ENCODE measurements at places on chromosomes 12 and 14.

DNA sequence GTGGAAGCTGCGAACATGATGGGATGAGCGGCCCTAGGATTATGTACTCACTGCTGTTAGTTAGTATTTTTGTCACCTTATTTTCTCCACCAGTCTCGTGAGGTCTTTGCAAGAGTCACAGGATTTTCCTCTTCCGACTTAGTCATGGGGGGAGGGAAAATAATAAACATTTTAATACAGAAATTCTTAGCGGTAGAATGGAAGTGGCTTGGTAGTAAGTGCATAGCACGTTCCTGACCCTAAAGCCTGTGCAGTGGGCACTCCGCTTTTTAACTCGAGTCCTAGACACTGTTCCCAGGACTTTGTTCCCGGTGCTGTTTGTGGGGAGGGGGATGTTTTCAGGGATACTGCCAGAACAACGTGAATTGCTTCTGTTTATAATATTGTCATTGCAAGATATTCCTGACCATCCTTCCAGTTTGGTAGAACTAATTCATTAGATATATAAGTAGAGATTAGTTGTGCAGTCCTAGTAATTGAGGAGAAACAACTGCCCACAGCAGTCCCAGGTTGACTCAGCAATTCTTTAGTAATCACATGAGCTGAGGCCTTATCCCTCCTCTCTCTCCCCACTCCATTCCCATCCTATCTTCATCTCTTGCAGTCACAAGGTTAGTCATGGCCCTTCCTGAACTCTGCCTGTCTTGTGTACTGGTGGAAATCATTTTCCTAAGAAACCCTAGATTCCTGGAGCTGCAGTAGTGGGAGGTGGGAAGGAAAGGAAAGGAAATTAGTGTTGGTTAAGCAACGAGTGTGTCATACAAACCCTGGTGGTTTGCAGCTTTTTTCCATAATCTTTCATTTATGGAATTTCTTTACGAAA, 799 bp downstream of the SLC38A6 start:
- DNase-seq, result no peak

DNA sequence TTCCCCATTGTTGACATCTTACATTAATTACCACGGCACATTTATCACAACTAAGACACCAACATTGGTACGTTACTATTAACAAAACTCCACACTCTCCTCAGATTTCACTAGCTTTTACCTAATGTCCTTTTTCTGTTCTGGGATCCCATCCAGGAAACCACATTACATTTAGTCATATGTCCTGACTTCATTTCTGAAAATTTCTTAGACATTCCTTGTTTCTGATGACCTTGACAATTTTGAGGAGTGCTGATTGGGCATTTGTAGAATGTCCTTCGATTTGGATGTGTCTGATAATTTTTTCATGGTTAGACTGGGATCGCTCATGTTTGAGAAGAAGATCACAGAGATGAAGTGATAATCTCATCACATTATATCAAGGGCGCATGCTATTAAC, 34.6 kb upstream of the ACSM4 start:
- DNase-seq, result no peak

GRCh38 chr12:71721783-71722505, 32.7 kb upstream of the RAB21 start:
- no peak for DNase-seq

GRCh38 chr14:62006116-62006731, 244.0 kb downstream of the SNAPC1 start:
- DNase-seq, result no peak

DNA sequence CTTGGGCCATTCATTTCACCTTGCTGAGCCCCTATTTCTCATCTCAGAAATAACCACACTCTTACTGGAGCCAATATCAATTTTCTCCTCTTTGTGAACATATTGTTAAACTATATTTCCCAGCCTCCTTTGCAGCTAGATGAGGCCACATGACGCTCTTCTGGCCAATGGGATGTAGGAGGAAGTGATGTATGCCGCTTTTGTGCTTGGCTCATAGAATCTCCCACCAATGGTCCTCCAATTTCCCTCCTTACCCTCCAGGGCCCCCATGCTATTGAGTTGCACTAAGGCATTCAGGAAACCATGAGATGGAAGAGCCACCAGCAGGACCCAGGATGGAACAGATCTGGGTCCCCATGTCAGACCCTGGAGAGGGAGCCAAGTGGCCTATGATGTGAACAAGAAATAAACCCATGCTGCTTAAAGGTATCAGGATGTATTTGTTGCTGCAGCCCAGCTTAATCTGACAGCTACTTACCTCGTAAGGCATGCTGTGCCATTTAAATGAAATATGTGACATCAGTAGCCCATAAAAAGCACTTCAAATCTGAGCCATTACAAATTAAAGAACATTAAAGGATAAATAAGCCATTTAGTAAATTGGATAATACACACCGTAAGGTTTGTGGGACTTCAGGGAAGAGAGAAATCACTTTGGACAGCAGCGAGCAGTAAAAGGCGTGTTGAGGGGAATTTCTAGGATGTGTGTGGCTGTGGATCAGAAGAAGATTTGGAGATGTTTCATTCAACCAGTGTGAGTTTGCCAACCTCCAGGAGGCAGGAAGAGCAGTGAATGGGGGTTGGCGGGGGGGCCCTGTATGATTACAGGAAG, 24.4 kb upstream of the BDKRB2 start:
- no peak for DNase-seq

DNA sequence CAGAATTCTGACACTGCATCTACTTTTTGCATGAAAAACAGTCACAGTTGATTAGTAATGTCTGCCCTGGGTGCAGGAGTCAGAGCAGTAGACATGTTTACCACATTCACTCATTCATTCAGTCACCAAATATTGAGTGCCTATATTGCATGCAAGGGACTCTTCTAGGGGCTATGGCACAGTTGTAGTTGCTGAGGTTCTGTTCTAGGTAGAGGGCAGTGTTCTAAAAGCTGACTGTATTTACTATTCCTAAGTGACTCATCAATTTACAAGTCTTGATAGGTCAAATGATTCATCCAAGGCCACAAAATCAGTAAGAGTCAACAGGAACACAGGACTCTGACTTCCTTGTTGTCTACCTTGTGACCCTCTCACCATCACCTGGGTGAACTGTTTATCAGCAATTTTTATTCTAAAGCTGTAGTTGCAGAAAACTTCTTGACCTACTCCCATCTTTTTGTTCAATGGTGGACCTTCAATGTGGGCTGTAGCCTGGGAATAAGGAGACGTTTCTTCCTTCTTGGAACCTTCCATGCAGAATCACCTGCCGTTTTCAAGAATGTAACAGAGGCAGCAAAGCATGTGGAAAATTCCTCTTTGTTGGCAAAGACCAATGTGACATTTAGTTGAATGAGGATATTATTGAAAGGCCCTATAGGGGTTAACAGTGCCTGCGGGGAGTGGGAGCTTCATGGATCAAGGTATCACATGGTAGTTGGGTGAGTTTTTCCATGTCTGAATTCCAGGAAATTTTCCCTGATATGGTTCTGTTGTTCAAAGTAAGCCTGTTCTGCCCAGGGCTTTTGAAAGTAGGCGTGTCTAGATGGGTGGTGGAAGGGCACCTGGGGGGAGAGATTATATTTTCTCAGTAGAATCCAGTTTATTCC, 223.2 kb downstream of the KTN1 start:
- DNase-seq, result peak; percentile 4

DNA sequence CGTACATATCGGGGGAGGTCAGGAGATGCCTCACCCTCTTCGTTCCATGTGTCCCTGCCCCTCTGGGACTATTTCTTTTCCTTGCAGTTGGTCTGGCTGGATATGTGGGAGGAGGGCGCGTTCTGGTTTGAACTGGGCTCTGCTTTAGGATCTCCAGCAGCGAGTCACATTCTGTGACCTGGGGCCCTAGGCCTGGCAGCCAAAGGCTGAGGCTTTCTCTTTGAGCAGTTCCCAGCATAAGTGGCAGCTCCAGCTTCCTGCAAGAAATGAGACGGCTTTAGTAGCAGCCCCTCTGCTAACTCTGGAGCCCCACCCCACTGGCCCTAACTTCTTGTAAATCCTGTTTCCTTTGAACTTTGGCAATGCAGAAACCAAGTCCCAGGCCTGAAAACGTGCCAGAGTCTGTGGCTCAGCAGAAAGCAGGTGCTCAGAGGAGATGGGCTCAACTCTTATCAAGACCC, 274.8 kb downstream of the DPF3 start:
- no peak for DNase-seq

DNA sequence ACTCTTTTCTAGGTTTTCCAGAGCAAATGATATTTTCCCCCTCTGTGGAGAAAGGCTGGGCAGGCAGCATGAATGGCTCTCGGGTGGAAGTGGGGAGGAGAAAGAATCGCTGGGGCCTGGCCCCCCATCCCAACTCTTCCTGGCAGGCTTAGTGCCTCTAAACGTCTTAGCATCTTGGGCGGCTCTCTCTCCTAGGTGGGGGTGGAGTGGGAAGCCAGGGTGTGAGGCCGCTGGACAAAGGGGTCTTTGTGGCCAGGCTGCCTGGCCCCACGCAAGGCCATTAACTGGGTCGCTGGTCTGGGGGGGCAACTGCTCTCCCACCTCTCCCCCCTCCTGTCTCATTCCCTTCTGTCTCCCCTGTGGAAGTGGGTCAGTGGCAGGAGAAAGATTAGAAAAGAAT, 4.7 kb downstream of the LRP1-AS start:
- DNase-seq, result no peak

GRCh38 chr12:6768990-6769389, 2.8 kb downstream of the PTMS start:
- DNase-seq, result peak; percentile 72

GRCh38 chr12:57543581-57543980, 3.4 kb downstream of the DCTN2 start:
- no peak for DNase-seq

DNA sequence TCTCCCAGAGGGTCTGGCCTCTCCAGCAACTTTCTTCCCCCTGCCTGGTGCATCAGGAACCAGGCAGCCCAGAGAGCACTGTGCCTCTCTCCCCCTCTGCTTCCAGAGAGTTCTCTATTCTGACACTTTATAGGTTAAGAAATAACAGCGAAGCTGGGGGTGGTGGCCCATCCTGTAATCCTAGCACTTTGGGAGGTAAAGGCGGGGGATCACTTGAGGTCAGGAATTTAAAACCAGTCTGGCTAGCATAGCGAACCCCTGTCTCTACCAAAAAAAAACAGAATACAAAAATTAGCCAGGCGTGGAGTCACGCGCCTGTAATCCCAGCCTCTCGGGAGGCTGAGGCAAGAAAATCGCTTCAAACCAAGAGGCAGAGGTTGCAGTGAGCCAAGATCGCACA, 58.3 kb downstream of the ESRRB start:
- DNase-seq, result no peak

DNA sequence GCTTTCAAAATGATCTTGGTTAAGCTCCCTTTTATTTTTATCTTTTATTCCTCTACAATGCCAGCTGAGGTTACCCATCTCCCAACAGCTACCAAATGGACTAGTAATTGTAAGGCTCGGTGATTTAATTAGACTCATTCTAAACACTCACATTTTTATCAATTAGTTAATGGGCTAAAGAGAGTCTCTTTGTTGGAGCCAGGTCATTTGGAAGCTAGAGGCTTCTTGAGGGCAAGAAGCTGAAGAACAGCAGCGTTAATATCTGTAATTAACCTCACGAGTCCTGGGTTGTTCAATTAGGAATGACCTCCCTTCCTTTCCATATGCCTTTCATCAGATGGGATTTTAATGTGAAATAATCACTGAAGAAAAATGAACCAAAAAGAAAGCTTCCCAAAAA, 56.9 kb downstream of the OTX2 start:
- DNase-seq, result no peak

DNA sequence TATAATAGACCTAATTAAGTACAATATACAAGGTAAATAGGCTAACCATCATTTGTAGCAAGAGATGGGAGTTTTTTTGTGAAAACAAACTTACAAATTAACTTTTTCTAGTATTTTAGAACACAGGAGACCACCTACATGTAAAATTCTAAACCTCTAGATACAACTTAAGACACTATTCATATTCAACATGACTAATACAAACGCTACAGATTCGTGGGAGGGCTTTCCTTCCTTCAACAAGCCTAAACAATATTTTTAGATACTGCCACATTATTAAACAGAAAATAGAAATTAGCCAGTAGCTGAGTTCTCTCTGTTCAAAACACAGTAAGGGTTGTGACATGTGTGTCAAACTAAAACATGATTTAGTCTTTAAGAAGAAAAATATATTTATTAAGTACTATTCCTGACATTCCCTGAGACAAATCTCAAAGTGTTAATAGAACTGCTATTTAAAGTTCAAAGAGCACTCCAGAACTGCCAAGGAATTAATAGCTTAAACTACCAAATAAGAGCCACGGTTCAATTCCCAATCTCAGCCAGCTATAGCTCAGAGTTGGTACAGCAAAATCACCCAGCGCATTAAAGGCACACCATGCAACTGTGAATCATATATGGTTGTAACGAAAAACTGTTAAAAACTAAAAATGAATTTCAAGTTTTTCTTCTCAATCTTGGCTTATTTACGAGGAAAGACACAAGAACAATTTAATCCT, 10.7 kb downstream of the MED13L start:
- DNase-seq, result no peak

DNA sequence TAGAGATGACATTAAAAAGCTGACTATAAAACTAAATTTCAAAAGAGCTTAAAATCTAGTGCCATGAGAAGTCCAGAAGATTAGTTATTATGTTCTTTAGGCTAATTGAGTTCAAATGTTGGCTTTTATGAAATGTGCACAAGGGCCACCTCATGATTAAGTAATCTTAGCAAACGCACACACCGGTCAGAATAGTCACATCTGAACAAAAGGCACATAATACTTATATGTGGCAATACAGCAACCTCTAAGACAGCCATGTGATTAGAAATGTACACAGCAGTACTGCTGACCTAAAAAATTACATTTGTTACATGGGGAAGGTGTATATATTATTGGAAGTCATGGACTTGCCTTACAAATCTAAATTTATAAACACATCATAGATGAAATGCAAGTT, 344.7 kb upstream of the GARIN6 start:
- no peak for DNase-seq

- DNase-seq, result no peak
Observed at GRCh38 chr14:85195872-85196477, 334.0 kb upstream of the FLRT2 start.

DNA sequence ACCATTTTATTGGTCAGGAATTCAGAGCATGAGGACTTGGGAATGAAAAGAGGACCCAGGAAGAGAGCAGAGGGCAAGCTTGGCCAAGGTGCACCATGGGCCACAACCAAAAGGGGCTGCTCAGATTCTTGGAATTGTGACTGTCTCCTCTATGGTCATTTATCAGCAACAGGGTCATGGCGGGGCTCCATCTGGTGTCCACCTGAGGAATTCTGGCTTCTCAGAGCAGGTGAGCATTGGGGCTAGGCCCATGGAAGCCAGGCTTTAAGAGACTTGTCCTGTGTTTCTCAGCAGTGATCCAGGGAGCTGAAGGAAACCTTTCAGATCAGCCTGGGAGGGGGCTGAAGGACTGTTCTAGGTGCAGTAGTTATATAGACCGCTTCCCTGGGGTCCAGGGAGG, 2.6 kb upstream of the RIN3 start:
- no peak for DNase-seq

DNA sequence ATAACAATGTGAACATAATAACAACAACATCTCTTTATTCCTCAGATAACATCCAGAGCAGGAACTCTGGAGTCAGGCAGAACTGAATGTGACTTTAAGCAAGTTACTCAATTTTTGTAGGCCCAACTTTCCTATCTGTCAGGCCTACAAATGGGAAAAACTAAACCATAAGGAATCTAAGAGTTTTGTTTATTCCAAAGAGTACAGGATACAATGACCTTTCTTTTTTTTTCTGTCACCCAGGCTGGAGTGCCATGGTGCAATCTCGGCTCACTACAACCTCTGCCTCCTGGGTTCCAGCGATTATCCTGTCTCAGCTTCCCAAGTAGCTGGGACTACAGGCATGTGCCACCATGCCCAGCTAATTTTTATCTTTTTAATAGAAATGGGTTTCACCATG, 9.4 kb downstream of the LPCAT3 start:
- DNase-seq, result no peak

- no peak for DNase-seq
Observed at GRCh38 chr12:3753544-3754284, 805 bp upstream of the CRACR2A start.
